ENCODE measurements at places on chromosomes 6 and 20.
A peak's percentile ranks its signal among the peaks of the same experiment; 100 is the strongest.

DNA sequence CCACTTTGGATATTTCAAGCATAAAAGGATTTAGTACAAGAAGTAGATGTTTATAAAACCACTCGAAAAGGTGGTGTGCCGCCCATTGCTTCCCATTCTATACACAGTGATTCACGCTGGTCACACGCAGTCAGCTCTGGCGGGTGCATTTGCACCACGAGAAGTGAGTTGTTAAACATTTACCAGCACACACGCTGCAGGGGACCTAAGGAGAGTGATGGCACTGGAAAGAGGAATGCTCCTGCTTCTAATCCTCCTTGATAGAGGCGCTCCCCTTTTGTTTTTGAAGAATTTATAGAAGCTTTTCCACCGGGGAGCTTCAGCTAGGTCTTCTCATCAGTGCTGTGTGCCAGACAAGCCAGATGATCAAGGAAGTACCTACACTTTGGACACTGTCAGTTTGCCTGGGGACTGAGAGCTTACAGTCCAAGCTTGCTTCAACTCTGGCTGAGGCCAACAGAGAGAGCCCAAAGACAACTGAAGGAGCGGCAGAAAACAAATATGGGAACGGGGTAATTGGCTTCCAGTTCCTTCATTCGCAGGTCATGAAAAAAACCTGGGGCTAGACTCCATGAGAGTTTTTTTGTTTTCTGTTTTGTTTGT, 31.2 kb downstream of the MUC22 start:
- no peak for DNase-seq

- no peak for DNase-seq
These were observed 107.6 kb upstream of the TRAF3IP2 start for GRCh38 chr6:111713236-111713635.

DNA sequence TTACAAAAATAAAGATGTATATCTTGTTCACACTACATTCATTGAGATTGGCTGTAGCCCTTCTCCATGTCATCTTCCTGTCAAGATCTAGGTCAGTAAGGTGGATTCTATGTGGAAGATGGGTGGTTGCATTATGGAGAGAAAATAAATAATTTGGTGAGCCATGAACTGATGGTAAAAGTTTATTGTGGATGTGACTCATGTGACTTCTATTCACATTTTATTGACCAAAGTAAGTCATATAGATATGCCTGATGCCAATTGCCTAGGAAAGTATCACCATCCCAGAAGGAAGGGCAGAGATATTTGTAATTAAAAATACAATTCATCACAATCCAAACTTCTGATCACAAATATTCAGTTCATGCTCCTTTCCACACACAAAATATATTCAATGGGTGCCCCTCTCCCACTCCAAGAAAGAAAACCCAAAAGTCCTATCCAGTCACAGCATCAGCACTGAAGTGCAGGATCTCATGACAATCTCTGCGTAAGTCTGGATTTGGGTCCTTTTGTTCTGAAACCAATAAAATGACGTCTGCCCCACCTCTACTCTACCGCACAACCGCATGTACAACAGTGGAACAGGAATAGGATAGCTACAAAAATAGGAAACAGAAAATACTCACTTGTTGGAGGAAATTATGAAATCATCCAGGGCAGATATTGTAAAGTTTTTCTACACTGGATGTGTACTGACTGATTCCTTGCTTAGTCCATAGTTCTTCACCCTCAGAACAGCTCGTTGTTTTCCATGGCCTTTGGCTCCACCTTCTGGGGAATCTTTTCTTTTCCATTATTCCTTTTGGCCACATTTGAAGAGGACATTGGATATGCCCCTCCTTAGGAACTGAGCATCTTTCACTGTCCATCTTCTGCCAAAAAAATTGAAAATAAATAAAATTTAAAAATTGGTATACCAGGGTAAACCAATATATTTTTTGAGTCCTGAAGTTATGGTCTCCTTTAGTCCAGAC, 16.1 kb upstream of the SLC17A3 start:
- peak; percentile 40 for DNase-seq

GRCh38 chr6:64505312-64505711, 869.7 kb downstream of the PHF3 start:
- peak; percentile 37 for DNase-seq

DNA sequence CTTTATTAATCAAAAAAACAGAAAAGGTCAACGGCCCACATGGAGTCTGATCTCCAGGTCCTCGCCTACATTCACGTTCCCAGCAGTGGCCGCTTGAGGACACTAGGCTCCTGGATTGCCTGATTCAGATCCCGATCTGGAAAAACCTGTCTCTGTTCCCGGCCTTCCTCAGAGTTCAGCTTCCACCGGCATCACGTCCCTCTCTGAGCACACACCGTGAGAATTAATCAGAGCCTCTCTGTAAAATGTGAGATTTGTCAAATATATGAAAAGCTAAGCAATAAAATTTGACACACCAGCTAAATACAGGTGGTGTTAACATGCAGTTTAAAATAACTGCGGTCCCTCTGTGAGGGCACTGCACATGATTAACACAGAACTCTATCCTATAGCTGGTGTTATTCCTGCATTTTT, 122.8 kb upstream of the COL21A1 start:
- DNase-seq: no peak

- DNase-seq: no peak
These were observed 68.2 kb upstream of the FUCA2 start for GRCh38 chr6:143579703-143580102.

DNA sequence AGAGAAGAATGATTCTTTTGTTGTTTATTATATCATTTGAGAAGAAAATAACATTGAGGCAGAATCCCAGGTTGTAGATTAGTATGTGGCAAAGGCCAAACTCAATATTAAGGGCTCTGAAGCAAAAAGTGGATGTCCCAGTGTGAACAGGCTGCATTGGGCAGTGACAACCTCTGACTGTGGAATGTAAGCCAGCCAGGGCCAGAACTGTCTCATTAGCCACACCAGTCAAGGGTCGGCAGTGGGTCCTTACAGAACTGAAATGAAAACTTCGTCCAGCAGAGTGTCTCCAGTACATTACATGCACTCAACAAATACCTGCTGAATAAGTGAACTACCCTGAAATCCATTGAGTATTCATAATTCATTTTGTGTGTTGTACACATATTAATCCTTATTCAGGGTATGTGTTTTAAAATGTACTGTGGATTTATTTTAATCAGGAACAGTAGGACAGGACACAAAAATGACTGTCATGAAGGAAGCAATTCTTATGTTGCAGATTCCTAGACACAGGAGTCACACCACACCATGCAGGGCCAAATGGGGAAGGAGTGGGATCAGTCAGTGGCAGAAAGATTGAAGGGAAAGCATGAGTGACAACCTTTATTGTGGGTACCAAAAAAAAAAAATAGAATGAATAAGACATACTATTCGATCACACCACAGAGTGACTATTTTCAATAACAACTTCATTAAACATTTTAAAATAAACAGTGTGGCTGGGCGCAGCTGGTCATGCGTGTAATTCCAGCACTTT, 64.9 kb upstream of the UTRN start:
- no peak for DNase-seq

DNA sequence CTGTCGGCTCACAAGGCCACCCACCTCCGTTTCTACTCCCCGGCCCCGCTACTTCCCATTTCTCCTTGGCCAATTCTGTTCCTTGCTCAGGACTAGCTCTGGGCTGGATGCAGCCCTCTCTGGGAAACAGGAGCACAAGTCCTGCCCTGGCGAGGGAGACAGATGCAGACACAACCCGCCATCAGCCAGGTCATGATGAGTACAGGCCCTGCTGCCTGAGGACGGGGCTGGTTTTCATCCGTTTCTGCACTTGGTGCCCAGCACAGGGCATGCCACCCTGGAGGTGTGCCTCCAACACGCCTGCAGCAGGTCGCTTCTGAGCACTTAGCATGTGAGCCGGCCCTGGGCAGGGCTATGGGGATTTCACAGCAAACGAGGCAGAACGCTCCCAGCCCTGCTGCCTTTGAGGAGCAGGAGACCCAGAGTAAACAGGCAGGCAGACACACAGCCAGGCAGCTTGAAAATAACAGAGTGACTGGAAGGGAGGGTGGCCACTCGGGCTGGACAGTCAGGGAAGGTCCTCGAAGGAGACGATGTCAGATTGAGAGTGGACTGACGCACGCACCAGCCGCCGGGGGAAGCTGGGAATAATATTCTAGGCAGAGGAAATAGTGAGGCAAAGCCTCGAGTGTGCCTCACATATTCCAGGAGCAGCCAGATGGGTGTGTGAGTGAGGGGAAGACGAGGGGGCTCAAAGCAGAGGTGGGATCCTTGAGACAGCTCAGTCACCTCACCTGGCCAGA, 21.2 kb upstream of the VSTM2L start:
- no peak for DNase-seq

DNA sequence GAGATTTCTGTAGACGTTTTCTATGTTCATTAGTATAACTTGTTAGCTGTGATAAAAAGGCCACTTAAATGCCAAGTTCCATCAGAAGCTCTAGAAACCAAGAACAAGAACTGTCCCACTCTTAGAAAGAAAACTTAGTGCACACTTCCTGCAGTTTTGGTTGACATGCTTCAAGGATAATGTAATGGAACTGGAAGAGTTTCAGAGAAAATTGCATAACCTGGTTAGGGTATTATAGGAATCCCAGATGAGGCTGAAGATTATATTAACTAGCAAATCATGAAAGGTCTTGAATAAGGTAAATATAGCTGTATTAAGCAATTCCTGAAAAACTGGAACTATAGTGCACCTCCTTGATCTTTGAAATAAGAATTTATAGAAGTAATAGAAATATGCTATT, 1.8 kb upstream of the PHACTR2 start:
- no peak for DNase-seq

Measured in mesothelial cell of epicardium (in vitro differentiated cells).